Stimulated activated CD4-positive, alpha-beta T cell treated with anti-CD3 and anti-CD28 coated beads, Interleukin-15, amount 100 ng/mL, for 1 hour (primary cell): ENCODE measurements at places on chromosomes 7 and 10.

DNA sequence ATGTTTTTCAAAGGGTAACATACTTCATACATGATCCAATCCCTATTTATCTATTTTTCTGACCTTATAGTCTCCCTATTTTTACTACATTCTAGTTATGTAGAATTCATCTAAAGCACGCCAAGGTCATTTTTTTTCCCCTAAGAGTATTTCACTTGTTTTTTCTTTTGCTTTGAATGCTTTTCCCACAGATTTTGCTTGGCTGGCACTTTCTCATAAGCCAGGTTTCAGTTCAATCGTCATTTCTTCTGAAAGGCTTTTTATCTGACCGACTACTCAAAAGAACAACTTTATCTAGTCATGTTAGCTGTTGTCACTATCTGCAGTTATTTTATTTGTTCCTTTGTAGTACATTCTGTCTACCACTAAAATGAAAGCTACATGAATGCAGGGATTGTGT is 1274.6 kb downstream of the REEP3 start:
- DNase-seq, result no peak

DNA sequence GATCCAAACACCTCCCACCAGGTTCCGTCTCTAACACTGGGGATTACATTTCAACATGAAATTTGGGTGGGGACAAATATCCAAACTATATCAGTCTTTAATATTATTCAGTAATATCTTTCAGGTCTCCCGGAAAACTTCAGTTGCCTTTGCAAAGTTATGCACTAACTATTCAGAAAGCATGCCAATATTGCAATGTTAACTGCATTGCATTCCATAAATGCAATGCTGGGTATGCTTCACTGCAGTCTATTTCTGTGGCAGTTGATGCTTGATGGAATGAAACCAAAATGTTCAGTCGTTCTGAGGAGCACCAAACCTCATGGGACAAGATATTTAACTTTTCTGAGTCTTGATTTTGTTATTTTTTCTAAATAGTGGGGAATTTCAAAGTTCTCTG is 147.5 kb downstream of the SLC16A9 start:
- DNase-seq, result no peak

GRCh38 chr10:106705681-106706100 is 458.8 kb downstream of the SORCS1 start:
- no peak for DNase-seq

DNA sequence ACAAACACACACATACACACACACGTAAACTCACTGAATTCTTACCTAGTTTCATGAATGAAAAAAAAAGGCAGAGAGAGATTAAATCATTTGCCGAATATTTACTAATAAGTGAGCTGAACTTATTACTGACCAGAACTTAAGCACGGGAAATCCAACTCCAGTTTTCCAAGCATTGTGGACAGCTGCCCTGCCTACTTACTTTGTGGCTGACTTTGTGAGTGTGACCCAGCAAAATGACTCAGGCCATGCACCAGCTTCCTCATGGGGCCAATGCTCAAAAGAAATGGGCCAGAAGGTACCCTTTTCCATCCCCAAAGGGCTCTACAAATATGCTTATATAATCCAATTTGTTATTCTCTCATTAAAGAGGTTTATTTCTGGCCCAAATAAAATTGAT is 87.4 kb upstream of the RHOBTB1 start:
- DNase-seq, result no peak

- DNase-seq, result peak; percentile 36
Observed at GRCh38 chr7:130486114-130486953, 5.6 kb upstream of the MEST start.

- no peak for DNase-seq
Observed at GRCh38 chr7:32070406-32071360, at the start of gene PDE1C. Gene PDE1C, minus strand, starts transcription at chr7:32070407.

GRCh38 chr10:96263669-96264068 is 7.7 kb downstream of the BLNK start:
- DNase-seq, result no peak

DNA sequence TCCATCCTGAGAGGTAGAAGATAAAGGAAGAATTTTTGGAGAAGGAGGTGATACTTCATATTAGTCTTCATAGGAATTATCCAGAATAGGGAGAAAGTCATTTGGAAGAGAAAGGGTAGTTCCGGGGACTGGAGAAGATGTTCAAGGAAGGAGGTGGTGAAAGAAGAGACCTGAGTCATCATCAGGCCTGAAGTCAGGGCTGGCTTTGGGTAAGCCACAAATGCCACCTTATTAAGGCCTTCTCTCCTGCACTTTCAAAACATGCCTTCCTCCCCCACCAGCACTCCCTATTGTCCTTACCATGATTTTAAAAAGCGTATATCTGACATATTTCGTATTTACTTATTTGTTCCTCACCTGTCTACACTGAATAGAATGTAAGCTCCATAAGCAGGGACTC is 112.2 kb upstream of the LRGUK start:
- no peak for DNase-seq

- no peak for DNase-seq
Observed at GRCh38 chr10:109831846-109832245, 91.5 kb downstream of the XPNPEP1 start.

- no peak for DNase-seq
Observed at GRCh38 chr10:33876584-33877400, 542.3 kb upstream of the NRP1 start.

DNA sequence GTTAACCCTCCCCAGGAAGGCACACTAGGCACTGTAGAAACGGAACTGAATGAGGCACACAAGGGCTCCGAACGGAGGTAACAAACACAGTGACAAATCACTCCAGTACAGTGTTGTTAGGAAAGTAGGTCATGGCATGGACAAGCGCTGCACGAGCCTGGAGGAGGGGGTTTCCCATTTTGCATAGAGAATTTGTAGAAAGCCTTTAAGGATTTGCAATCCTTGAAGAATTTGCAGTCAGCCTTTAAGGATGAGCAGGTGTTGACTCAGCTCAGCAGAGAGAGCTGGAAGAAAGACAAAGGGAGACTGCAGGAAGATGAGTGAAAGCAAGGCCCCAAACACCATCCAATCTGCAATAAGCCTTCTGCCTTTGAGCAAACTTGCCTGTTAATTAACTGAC is 51.1 kb upstream of the PPP1R3C start:
- no peak for DNase-seq

- DNase-seq, result no peak
Observed at GRCh38 chr7:30253796-30254165, 30.6 kb upstream of the ZNRF2 start.

GRCh38 chr7:29243910-29244655 is 49.5 kb downstream of the CHN2 start:
- no peak for DNase-seq

GRCh38 chr10:44071479-44071878 is 313.4 kb downstream of the CXCL12 start:
- DNase-seq, result no peak

GRCh38 chr7:67913604-67914003 is 917.0 kb downstream of the TYW1 start:
- DNase-seq, result no peak

- no peak for DNase-seq
Observed at GRCh38 chr7:30202671-30203070, 67.9 kb downstream of the MTURN start.

GRCh38 chr10:101650863-101651262 is 44.1 kb downstream of the FBXW4 start:
- DNase-seq, result no peak
